ENCODE measurements at places on chromosomes 7 and 10. TPM values are rescaled to one million over a fixed set of nuclear protein-coding genes. Genes with fewer than 3 reads are reported as not detected.

CCNY gene
- 27.2 TPM for total RNA-seq

CRHR2 gene
- total RNA-seq: not detected

HMX3 gene
- total RNA-seq: not detected

TACC2 gene
- total RNA-seq: 40.1 TPM

CYP3A4 gene
- 0.14 TPM for total RNA-seq

VSTM2A gene
- not detected for total RNA-seq

IDI2 gene
- total RNA-seq: not detected

TYSND1 gene
- 46.7 TPM for total RNA-seq

NXPH1 gene
- not detected for total RNA-seq

DKK1 gene
- 74.1 TPM for total RNA-seq

CYP2C18 gene
- 3.2 TPM for total RNA-seq

All from airway epithelial cell (primary cell).